ENCODE measurements at places on chromosomes 13 and 19.
A peak's percentile ranks its signal among the peaks of the same experiment; 100 is the strongest.

GRCh38 chr19:10102787-10103236 is 334 bp upstream of the ANGPTL6 start:
- DNase-seq = no peak

GRCh38 chr13:111396457-111396856 is 76.0 kb downstream of the TEX29 start:
- no peak for DNase-seq

DNA sequence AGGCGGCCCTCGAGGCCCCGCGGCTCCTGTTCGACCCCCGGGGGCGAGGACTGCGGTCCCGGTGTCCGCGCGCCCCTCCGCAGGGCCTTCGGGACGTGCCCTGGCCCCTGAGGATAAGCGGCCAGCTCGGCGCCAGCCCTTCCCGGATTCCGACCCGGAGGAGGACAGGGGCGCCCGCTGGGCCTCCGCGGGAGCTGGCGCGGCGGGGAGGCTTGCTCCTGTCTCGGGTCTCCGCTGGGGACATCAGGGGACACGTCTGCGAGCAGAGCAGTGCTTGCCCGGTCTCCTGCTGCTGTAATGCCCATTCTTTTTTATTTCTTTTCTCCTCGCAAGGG is 829 bp downstream of the B3GLCT start:
- DNase-seq = peak; percentile 42

DNA sequence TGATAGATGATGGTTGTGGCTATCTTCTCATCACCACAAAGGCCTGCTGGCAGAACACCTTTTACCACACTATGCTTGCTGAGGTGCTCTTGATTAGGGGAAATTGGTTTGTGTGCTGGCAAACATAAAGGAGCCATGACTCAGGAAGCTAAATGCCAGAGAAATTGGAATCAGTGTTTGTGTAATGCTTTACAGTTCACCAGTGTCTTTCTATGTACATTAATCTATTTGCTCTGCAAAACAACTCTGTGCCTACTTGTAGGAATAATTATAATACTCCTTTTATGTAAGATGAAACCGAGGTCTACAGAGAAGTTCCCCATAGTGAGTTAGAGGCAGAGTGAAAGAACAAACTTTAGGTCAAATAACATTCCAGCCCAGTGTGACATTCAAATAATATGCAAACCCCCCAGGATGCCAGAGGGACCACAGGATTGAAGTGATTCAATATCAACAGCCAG is 390.5 kb upstream of the HTR2A start:
- DNase-seq = no peak

DNA sequence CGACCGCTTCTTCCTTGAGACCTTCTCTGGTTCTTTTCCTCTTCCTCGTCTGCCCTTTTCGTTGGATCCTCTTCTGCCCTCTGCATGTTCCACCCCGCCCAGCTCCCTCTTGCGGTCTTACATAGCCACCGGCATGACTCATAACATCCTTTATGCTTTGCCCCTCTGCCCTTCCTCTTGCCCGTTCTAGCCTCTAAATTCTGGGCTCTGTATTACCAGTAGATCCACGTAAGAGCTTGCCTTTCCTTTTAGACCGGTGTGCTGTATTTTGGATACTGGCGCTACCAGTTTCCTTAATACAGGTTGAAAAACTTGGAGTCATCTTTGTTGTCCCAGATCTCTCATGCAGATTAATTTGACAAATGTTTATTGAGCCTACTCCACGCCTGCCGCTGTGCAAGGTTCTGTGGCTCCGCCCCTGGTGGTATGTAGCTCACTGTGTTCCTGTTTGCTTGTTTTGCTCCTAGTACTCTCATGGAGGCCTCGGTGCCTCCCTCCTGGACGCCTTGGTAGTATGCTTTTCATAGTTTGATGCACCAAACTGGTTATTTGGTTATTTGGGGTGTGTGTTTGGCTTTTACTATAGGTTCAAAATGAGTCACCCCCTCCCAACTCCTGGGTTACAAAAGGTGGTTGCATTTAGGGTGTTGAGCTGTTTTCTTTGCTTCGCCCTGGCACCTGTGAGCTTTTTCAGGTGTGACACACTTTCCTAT is 1.7 kb downstream of the GTF3A start:
- DNase-seq = no peak

- DNase-seq = no peak
Observed at GRCh38 chr13:44305917-44306370, 67.7 kb upstream of the SERP2 start.

DNA sequence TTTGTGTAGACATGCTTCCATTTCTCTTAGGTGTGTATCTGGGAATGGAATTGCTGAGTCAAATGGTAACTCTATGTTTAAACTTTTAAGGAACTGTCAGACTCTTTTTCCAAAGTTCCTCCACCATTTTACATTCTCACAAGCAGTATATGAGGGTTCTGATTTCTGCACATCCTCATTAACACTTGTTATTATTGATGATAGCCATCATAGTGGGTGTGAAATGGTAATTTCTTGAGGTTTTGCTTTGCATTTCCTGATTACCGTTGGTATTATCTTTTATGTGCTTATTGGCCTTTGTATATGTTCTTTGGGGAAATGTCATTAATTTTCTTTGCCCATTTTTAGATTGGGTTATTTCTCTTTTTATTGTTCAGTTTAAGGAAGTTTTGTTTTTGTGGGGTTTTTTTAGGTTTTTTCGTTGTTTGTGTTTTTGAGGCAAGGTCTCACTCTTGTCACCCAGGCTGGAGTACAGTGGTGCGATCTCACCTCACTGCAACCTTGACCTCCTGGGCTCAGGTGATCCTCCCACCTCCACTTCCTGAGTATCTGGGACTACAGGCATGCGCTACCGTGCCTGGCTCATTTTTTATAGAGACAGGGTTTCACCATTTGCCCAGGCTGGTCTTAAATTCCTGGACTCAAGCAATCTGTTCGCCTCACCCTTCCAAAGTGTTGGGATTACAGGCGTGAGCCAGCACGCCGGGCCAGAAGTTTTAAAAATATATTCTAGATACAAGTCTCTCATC is 34.3 kb downstream of the NAA16 start:
- no peak for DNase-seq

GRCh38 chr13:73158851-73159250 is 100.0 kb downstream of the KLF5 start:
- DNase-seq = no peak

- DNase-seq = no peak
Observed at GRCh38 chr19:50478901-50479715, 2.5 kb upstream of the GARIN5A start.

GRCh38 chr19:53980539-53981375 is 10.7 kb upstream of the CACNG6 start:
- DNase-seq = no peak

DNA sequence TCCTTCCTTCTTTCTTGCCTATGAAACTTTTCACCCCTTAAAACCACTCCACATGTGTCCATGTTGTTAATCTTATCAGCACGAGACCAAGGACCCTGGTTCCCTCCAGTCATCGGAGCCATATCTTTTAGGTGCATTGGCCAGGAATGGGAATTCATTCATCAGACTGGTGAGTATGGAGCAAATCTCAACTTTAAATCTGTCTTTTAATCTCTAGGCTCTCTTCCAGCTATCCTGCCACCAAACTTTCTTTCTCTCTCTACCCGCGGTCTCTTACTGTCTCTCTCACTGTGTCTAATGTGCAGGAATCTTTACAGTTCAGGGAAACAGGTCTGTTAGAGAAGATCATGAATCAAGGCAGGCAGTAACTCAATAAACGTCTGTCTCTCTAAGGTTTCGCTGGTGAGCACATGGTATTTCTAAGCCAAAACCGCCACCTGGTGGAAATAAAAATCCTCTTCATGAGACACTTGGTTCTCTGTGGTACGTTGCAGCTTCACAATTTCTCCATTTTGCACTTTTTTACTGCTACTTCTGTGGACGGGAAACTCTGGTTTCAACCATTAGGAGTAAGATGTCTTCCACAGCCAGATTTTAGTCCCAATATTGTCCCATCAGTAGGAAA is 16.1 kb downstream of the LGALS16 start:
- peak; percentile 70 for DNase-seq

DNA sequence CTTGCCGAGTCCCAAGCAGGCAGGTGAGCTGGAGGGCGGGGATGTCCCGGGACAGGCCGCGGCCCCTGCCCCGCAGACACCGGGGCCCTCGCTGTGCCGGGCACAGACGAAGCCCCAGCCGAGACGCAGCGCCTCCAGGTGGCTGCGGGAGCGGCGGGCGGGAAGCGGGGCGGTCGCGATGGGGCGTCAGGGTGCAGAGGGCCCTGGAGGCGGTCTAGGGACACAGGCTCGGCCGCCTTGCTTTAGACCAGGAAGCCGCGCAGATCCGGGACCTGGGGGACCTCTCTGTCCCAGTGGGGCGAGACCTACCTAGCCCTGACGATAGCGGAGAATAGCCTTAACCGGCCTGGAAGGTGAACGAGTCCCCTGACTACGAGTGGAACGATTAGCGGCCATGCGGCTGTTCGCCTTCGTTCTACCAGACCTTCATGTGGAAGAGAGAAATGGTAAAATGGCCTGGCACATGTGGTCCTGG is 4.2 kb upstream of the ZNF564 start:
- DNase-seq = peak; percentile 5

DNA sequence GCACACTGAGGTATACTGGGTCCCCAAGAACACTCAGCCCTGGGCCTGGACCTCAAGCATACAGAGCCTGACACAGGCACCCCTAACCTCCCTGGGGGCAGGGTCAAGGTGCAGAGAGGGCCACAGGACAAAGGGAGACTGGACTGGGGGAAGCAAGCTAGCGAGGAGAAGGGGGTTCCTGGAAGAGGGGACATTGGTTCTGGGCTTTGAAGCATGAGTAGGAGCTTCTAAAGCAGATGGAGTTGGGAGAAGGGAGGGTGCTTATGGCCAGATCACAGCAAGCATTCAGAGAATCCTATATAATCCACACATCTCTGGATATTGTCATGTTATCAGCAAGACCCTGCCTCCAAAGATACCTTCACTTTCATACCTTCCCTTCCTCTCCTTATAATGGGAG is 3.2 kb downstream of the CIB3 start:
- no peak for DNase-seq

DNA sequence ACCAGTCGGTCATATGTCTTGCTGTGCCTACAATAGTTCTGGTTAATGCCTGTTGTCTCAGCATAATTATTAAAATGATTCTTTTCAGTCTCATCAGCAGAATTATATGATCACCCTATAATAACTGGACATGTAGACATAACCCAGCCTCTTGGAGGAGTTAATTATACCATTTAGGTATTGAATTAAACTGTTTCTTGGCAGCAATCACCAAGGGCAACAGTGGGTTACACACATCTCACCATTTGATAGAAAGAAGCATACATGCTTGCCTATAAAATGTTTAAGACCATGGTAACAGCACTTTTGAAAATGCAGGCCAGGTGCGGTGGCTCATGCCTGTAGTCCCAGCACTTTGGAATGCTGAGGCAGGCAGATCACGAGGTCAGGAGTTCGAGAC is 184.6 kb downstream of the RGCC start:
- DNase-seq = no peak

DNA sequence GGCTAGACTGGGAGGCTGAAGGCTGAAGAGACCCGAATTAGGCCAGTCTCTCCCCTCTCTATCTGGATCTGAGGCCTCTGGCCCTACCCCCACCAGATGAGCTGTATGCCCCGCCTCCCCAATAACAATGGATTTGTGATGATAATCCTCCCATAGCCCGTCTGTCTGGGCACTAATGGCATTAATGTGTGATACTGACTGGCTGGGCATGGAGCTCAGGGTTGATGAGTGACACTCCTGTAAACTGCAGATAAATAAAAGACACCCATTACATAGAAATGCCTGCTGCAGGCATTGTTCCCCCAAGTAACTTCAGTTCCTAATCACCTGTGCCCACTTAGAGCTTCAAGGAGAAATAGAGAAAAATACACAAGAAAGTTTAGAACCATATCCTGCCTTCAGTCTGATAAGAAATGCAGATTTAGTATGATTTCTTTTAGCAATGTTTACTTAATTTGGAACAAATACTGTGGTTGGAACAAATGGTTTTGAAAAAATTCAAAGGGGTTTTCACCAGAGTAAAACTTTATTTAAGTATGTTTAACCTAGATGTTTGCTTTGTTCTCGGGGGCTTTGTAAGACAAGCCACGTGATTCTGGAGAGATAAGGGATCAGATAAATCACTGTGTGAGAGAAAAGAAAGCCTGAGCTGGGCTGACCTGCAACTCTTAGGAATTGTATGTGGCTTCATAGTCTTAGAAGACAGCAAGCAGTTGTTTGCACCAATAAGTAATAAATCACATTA is 60.3 kb downstream of the TNFRSF19 start:
- no peak for DNase-seq

GRCh38 chr13:79226938-79227337 is 179.1 kb downstream of the RBM26 start:
- no peak for DNase-seq
